Stimulated activated CD4-positive, alpha-beta T cell treated with anti-CD3 and anti-CD28 coated beads, Interleukin-4, amount 100 ng/mL, for 48 hours (primary cell): ENCODE measurements at places on chromosomes 6 and 20.

DNA sequence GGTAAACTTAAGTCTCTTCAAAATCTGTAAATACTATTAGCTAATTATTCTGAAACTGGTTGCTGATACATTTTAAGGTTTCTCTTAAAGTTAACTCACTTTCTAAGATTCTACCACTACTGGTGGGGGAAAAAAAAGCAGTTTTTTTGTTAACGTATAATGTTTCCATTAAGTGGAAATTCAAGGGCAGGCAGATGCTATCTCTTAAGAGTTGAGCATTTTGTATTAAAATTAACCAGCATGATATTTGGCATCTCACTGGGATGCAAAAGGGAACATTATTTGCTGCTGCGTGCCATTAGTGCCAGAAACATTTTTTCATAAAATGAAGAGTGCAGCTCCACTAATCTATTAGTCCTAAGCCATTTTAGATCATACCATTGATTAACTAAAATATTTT lies 246.2 kb downstream of the PRKN start:
- no peak for DNase-seq

- no peak for DNase-seq
Measured at GRCh38 chr20:22629447-22629846, 45.1 kb upstream of the FOXA2 start.

DNA sequence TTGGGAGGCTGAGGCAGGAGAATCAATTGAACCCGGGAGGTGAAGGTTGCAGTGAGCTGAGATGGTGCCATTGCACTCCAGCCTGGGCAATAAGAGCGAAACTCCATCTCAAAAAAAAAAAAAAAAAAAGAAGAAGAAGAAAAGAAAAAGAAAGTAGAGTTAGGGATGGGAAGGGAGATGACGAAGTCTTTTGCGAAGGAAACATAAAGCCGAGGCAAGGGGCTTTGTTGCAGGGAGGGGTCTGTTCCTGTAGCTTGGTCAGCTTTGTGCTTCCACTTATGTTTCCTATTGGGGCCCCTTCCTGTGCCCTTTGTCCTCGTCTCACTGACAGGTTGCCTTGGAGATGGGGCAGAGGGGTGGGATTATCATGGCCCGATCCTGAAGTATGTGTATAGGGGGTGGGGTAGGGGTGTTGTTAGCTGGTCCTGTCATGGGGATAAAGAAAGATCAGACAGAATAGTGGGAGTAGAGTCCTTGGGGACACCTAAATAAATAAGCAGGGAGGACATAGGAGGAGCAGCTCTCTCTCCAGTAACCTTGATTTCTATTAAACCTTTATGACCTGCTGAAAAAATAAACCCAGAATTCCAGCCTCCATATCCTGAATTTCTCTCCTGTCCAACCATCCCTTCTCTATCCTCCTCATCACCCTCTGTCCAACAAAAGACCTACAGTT lies 1.1 kb upstream of the CLIC1 start:
- DNase-seq = no peak

GRCh38 chr6:13711324-13711732 lies 307 bp downstream of the RANBP9 start:
- no peak for DNase-seq

GRCh38 chr20:34703424-34704176 lies 544 bp upstream of the TP53INP2 start:
- DNase-seq = no peak

DNA sequence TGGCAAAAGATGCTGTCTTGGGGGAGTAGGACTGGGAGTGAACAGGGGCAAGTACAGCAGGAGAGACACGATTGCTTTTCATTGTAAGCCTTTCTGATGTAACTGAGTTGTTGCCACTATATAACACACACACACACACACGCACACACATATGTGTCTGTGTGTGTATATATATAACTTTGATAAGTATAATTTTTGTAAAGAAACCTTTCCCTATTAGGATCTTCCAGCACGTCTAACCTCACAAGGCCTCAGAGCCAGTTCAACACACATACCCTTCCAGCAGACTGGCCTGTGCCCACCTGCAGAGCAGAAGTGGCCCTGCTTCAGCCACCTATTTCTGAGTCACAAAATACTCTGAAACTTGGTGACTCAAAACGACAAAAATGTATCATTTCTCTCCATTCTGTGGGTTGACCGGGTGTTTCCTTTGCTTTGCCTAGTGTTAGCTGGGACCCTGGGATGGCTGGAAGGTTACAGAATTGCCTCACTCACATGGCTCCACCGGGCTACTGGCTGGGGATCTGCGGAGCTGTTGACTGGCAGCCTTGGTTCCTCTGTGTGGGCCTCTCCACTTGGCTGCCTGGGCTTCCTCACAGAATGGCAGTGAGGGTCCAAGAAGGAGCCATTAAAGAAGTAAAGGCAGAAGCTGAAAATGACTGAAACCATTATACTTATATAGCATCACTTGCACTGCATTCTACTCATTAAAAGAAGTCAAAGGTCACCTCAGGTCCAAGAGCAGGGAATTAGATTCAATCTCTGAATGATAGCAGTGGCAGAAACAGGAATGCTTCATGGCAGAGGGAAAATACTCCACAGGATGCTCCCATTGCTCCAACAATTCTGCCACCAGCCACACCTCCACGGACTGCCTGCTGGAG lies 126.4 kb downstream of the BANF2 start:
- DNase-seq = peak; percentile 15

DNA sequence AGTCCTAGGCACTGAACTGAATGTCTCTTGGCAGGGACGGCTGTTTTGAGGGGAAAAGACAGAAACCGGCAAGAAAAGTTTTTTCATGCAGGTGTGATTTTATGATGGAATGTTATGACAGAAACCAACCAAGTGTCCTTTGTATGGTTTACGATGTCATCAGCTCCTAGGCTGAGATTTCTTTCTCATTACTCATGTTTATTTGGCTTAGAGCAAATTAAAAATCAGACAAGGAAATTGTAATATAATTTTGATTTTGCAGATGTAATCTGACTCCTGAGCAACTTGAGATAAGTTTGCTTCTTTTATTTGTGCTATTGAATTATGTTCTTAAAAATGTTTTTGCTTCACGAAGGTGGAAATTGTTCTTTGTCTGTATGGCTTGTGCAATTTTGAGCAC lies 58.8 kb upstream of the MAP3K7 start:
- DNase-seq = no peak
